NCI-H146 (cell line): ENCODE measurements at places on chromosomes 16 and 17.

DNA sequence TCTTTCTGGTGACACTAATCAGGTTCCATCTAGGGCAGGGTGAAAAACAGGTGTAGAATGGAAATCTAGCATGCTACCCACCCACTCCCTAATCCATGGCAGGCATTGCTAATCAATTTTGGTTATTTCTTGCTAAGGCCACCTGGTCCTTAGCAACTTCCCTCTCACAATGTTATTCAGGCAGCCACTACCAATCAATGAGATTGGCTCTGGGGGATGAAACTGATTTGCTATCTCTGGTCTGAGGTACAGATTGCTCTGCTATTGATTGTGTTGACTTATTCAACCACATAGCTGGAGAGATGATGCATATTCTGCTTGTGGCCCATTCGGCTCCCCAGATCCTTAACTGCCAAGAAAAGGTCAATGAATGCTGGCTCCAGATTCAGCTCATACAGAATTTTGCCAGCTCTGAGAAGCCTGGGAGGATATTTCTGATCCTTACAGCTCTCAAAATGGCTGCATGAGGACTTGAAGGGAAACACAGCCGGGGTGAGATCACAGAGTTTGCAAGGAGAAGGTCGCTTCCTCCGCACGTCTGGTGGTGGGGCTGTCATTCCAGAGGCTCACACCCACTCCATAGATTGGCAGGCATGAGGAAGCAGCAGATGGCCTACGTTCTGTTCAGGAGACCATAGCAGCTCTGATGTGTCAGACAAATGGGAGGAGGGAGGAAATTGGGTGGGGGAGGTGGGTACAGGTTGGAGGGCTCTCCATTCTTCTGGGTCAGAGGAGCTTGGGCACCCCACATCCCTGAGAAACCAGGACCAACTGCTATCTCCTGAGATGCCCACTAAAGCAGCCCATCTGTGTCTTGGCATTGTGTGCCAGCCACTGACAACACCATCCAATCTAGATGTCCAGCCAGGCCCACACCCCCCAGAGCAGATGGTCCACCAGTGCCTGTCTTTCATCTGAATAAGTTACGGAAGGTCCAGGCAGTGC, 22.3 kb downstream of the SEZ6 start:
- no peak for DNase-seq

DNA sequence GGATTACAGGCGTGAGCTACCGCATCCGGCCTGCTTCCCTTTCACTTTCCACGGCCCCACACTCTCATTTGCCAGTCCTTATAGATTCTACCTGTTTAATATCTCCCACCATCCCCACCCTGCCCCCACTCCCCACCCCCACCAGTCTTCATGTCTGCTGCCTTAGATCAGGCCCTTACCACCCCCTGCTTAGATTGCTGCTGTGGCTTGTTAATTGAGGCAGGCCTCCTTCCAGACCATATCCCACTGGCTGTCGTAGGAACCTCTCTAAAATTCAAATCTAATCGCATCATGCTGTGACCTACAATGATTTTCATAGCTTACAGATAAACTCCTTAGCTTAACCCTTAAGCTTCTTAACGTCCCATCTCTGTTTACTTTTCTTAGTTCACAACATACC, 4.9 kb downstream of the IQCK start:
- DNase-seq, result no peak

GRCh38 chr16:51919736-51920135, 627.2 kb downstream of the TOX3 start:
- no peak for DNase-seq

- no peak for DNase-seq
Measured at GRCh38 chr17:78299049-78299448, 60.8 kb downstream of the SOCS3 start.

DNA sequence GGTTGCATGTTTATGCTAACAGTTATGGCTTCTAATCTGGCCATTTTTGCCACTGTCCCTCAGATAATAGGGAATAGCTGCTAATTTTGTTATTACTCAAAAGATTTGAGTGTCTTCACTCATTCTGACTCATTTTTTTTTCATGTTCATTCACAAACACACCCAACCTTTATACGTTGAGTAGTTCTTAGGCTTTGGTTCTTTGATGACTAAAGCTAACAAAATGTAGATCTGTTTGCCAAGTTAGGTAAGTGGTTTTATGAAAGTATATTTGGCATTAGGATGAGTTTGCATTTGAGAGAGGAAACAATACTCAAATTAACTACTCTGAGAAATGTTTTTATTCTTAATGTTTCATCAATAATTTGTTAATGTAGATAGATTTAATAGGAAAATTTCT, 3.6 kb downstream of the MAP2K4 start:
- no peak for DNase-seq

- peak; percentile 29 for DNase-seq
Measured at GRCh38 chr16:49608779-49609178, 235.2 kb downstream of the C16orf78 start.

GRCh38 chr17:76008208-76008607, 7.6 kb downstream of the CDK3 start:
- no peak for DNase-seq

- DNase-seq, result no peak
Measured at GRCh38 chr16:80994451-80994850, 12.2 kb downstream of the CMC2 start.

DNA sequence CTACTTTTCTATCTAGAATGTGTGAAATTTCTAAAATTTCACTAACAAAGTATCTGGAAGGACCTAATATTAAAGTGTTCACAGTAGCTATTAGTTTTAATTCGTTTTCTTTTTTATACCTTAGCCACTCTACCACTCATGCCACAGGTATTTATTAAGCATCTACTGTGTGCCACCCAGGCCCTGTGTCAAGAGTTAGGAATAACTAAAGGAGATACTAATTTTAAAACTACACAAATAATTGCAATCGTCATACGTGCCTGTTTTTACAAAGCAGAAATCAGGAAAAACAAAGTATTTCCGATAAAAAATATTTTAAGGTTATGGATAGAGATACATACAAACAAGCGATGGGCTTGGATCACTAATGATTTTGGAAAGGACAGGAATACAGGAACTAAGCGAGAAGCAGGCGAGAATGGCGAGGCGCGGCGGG, 483 bp upstream of the EEF2K start:
- no peak for DNase-seq

DNA sequence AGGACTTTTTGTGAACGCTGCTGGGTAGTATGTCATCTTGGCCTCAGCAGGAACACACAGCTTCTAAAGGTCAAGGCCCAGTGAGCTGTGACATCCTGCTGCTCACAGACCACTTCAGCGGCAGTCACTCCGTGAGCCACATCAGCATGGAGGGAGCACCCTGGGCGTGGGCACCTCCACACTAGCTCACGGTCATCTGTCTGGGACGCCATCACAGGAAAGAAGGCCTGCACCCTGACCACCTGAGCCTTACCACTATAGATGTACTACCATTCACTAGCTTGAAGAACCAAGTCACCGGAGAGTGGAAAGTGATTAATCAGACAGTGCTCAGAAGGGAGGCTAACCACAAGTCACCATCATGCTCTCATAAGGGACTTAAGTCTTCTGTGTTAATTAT, 3.3 kb downstream of the AXIN1 start:
- DNase-seq, result no peak

DNA sequence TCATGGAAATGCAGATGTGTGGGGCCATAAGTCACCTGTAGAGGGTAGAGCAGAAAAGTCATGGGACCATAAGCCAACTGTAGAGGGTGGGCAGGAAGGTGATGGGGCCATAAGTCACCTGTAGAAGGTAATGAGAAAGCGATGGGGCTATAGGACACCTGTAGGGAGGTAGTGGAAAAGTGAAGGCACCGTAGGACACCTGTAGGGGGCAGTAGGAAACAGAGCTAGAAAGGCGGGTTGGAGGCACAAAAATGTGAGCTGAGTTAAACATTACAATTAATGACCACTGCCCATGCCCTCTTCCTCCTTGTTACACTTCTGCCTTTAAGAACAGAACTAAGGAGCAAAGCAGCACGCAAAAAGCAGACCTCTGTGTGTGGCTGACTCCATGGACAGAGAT, 150.1 kb downstream of the SHISA6 start:
- DNase-seq, result no peak

- no peak for DNase-seq
Measured at GRCh38 chr16:88545781-88546180, 24.4 kb upstream of the ZC3H18 start.

GRCh38 chr16:23482778-23483177, 27.5 kb downstream of the GGA2 start:
- DNase-seq, result no peak

DNA sequence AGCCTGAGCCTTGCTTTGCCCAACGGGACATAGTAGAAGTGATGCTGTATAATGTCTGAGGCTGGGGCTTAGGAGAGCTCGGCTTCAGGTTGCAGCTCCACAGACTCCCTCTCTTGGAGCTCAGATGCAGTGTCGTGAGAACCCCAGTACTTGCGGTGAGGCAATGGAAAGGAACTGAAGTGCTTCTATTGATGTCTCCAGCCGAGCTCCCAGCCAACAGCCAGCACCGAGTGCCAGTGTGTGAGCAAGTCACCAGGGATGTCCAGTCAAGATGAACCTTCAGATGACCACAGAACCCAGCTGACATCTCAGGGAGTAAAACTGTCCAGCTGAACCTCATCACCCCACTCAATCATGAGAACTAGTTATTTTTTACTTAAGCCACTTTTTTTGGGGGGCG, 268.1 kb downstream of the IRF8 start:
- no peak for DNase-seq

DNA sequence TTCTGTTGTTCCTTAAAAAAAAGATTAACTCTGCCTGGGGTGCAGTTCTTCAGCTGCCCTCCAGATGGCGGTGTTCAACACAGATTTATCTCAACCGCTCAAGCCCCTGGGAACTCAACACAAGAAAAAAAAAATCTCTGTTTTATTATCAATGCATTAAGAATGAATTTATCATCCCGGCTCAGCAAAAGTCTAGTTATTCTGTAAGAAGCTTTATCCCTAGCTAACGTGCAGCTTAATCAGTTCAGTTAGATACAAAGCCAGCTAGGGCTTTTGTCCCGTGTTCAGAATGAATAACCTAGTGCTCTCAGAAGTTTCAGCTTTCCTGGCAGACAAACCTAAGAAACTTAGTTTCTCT, 475.9 kb upstream of the CCL2 start:
- peak; percentile 24 for DNase-seq

GRCh38 chr17:63525190-63525946, 2.2 kb downstream of the KCNH6 start:
- no peak for DNase-seq
